ENCODE measurements at places on chromosomes 13 and 19. TPM values are rescaled to one million over a fixed set of nuclear protein-coding genes. Genes with fewer than 3 reads are reported as not detected.

The HTR2A gene
- total RNA-seq, result not detected

The LRFN3 gene
- total RNA-seq, result 0.31 TPM

DNA sequence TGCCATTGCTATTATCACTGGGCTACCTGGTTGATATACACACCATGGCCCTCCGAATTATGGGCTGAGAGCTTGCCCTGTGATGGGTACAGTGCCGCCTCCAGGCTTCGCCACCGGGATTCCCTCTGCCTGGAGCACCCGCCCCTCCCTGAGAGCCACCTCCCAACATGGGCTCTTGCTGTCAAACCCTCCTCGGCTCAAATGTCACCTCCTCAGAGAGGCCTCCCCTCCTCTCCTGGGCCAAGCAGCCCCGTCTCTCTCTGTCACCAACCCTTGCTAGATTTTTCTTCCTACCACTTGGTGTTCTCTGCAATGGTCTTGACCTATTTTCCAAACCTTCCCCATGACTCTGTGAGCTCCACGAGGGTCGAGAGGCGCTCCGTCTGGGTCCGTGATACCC, 12.2 kb upstream of the TLE2 start:
- no peaks in the 10 kb centered on the region for H3K27me3 ChIP-seq
- peak overlapping the region; percentile 71 for H3K27ac ChIP-seq
- H3K4me3 ChIP-seq, result no peak overlapping the region
- H3K4me1 ChIP-seq, result peaks cover 48% of the 10 kb centered on the region

DNA sequence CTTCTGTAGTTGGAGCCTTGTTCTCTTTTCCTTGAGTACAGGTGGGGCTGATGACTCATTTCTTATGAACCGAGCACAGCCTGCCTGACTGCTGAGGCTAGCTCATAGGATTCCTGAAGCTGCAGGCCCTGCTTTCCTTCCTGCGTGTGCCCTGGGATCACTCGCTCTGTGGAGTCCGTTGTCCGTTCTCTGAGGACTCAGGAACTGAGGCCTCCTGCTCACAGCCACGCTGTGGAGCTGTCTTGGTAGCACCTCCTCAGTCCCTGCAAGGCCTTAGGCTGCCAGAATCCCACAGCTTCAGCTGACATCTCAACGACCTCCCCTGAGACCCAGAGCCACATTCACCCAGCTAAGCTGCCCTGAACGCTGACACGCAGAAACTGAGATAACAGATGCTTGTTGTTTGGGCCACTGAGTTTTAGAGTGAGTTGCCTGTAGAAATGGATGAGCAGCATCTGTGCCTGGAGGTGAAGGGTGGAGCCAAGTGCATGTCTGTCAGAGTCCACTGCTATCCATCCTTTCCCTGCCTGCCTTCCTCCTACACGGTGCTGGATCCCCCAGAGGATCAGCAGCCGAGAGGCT, 72.9 kb downstream of the ARHGEF7 start:
- H3K4me3 ChIP-seq, result no peak overlapping the region
- DNase-seq, result no peak
- H3K36me3 ChIP-seq, result no peaks in the 10 kb centered on the region
- H3K4me1 ChIP-seq, result no peaks in the 10 kb centered on the region
- H3K27me3 ChIP-seq, result no peaks in the 10 kb centered on the region

GRCh38 chr13:111917901-111918300, 149.0 kb upstream of the SOX1 start:
- no peak overlapping the region for H3K4me3 ChIP-seq
- no peak for DNase-seq
- H3K27me3 ChIP-seq, result 0 out of 3 replicates have a peak, but pooled peaks cover 2% of the 10 kb centered on the region

GRCh38 chr19:38317104-38317612, 1.4 kb upstream of the YIF1B start:
- H3K4me3 ChIP-seq, result peak overlapping the region; percentile 38
- no peaks in the 10 kb centered on the region for H3K27me3 ChIP-seq
- peak overlapping the region; percentile 85 for H3K27ac ChIP-seq
- DNase-seq, result peak; percentile 91
- peaks cover 65% of the 10 kb centered on the region for H3K4me1 ChIP-seq

Measured in K562 (cell line).